Stomach (tissue), 19 donors: ENCODE measurements at places on chromosomes 16 and 17. TPM values are rescaled to one million over a fixed set of nuclear protein-coding genes. Genes with fewer than 3 reads are reported as not detected.

The AATK gene
- total RNA-seq, result 31.7 TPM

The AIPL1 gene
- not detected for total RNA-seq

The SLC9A5 gene
- total RNA-seq, result not detected

The SLC52A1 gene
- total RNA-seq, result not detected

GRCh38 chr17:40607641-40608040 is 40.0 kb downstream of the SMARCE1 start:
- no peak overlapping the region for H3K4me3 ChIP-seq
- no peak overlapping the region for H3K27ac ChIP-seq
- no peaks in the 10 kb centered on the region for H3K27me3 ChIP-seq

DNA sequence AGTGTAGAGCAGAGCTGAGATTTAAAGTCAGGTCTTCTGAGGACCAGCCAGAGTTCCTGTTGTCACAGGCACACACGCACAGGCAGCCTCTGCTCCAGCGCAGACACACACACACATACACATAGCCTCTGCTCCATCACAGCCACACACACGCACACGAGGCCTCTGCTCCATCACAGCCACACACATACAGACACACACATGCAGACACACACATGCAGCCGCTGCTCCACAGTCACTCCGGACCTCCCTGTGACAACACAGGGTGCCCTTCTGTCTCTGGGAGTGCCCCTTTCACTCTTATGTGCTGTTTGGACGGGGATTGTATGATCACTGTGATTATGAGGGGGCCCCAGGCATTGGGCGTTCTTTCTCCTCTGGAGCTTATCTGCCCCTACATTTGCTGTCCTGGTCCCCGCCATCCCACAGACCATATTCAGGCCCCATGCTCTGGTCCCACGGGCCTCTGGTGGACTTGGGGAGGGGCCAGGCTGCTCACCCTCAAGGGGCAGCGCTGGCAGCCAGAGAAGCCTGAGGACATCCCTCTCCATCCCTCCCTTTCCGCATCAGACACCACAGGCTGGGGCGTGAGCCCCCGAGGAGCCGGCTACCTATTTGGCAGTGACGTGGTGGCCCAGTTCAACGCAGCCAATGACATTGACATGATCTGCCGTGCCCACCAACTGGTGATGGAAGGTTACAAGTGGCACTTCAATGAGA is 7.5 kb downstream of the TBX6 start:
- H3K4me1 ChIP-seq, result peaks cover 10% of the 10 kb centered on the region
- H3K27me3 ChIP-seq, result no peaks in the 10 kb centered on the region
- peaks cover 54% of the 10 kb centered on the region for H3K36me3 ChIP-seq
- H3K27ac ChIP-seq, result no peak overlapping the region
- H3K4me3 ChIP-seq, result no peak overlapping the region

- H3K36me3 ChIP-seq, result no peaks in the 10 kb centered on the region
- no peak for DNase-seq
- H3K27ac ChIP-seq, result no peak overlapping the region
- no peaks in the 10 kb centered on the region for H3K27me3 ChIP-seq
- H3K4me1 ChIP-seq, result peaks cover 5% of the 10 kb centered on the region
- H3K4me3 ChIP-seq, result no peak overlapping the region
Measured at GRCh38 chr17:15777717-15778116, 45.6 kb downstream of the TBC1D26 start.

GRCh38 chr16:62130101-62130500 is 93.9 kb upstream of the CDH8 start:
- H3K36me3 ChIP-seq, result no peaks in the 10 kb centered on the region
- no peak overlapping the region for H3K4me3 ChIP-seq
- no peaks in the 10 kb centered on the region for H3K4me1 ChIP-seq
- H3K27ac ChIP-seq, result no peak overlapping the region
- H3K27me3 ChIP-seq, result no peaks in the 10 kb centered on the region

DNA sequence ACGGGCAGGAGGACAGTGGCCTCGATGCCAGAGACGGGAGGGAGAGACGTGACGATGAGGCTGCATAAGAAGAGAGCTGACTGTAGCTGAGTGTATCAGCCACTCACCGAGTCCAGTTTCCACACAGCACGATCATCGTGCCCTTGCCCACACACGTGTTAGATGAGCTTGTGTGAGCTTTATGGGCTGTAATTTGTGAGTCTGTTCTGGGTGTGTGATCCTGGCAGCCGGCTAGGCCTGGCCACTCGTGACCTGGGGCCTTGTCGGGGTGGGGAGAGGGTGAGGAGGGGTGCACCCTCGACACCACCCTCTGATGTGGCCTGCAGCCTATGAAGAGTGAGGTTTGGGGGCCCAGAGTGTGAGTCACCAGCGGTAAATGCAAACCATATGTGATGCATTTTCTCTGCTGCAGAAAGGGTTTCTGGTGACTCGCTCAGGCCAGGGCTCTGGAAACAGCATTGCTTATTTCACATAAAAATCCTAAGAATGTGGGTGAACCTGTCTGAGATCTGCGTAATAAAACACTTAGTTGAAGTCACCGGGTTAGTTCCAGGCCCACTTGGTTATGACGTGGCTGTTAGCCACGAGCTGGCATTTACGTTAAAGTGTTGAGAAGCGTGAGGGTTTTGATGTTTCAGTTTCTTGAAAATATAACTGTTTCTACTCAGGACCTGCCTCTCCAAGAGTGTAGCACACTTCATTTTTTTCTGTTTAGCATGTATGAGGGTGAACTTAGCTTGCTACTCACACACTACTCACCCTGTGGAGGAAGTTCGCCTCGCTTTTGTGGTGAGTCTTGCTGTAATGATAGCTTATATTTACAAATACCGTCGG is 4.2 kb downstream of the METRNL start:
- H3K4me1 ChIP-seq, result peaks cover 82% of the 10 kb centered on the region
- H3K27ac ChIP-seq, result peak overlapping the region; percentile 86
- H3K27me3 ChIP-seq, result no peaks in the 10 kb centered on the region

DNA sequence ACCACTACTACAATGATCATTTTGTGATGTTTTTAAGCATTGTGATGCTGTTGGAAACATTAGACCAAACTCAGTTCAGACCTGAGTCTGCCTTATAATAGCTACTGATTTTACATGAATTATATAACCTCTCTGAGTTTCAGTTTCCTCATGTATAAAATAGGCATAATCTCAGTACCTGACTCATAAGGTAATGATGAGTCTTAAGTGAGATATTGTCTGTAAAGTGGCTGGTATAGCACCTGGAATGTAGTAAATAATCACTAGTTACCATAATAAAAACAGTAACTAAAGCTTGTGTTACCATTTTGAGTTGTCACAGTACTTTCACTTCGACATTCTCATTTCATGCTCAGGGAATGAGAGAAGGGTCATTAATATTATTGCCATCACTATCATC is 381.5 kb upstream of the SALL1 start:
- H3K4me1 ChIP-seq, result no peaks in the 10 kb centered on the region
- no peaks in the 10 kb centered on the region for H3K36me3 ChIP-seq
- H3K27me3 ChIP-seq, result no peaks in the 10 kb centered on the region
- no peak overlapping the region for H3K27ac ChIP-seq
- no peak overlapping the region for H3K4me3 ChIP-seq
- DNase-seq, result no peak

DNA sequence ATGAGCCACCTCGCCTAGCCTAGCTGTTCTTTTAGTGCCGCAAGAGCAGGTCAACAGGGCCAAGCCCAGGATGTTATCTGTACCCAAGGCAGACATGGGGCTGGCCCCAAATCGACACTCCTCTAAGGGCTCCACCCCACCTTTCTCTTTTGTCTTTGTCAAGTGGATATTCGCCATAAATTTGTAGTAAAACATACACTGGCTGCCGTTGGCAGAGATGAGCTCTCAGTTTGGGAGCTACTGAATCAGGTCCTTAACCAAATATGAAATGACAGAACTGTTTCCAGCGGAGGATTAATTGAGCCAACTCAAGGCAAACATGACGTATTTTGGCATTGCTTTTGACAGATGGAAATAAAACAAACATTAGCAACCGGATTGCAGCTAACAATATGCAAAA is 556.9 kb upstream of the CDH5 start:
- H3K27ac ChIP-seq, result no peak overlapping the region
- no peaks in the 10 kb centered on the region for H3K36me3 ChIP-seq
- DNase-seq, result no peak
- no peaks in the 10 kb centered on the region for H3K4me1 ChIP-seq
- no peak overlapping the region for H3K4me3 ChIP-seq

- H3K4me1 ChIP-seq, result peaks cover 12% of the 10 kb centered on the region
- H3K27ac ChIP-seq, result peak overlapping the region; percentile 82
- H3K4me3 ChIP-seq, result peak overlapping the region; percentile 43
- no peaks in the 10 kb centered on the region for H3K36me3 ChIP-seq
Measured at GRCh38 chr17:39951924-39952679, 10.7 kb upstream of the GSDMA start.

DNA sequence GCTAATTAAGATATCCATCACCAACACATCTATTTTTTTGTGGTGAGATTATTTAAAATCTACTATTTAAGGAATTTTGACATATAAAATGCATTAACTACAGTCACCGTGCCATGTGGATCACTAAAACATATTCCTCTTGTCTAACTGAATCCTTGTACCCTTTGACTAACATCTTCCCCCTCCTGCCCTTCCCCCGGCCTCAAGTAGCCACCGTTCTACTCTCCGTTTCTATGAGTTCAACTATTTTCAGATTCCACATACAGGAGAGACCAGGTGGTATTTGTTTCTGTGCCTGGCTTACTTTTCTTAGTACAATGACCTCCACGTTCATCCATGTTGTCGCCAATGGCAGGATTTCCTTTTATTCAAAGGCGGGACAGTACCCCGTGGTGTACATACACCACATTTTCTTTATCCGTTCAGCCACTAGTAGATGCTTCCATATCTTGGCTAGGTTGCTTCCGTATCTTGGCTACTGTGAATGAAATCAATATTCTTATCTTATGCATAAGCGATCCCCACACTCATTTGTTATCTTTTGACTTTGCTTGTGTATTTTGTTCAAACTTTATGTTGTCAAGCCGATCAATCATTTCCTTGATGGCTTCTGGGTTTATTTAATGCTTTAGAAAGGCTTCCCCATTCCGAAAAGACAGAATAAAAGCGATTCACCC is 134.7 kb downstream of the KCNJ12 start:
- peaks cover 13% of the 10 kb centered on the region for H3K27me3 ChIP-seq
- H3K4me1 ChIP-seq, result peaks cover 24% of the 10 kb centered on the region
- H3K27ac ChIP-seq, result peak overlapping the region; percentile 22
- DNase-seq, result peak; percentile 36
- H3K36me3 ChIP-seq, result no peaks in the 10 kb centered on the region

DNA sequence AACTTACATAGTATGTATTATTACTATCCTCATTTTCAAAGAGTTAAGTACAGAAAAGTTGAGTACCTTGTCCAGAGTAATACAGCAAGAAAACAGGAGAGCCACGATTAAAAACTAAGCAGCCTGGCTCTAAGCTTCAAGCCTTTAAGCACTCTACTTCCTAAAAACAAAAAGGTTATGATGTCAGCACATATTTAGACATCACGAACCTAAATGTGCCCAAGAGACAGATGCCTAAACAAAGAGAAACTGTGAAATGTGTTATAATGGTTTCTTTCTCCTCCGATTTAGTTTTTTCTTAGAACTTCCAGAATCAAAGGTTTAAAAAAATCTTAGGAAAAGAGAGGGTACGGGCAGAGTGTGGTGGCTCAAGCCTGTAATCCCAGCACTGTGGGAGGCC is 151.0 kb downstream of the VPS53 start:
- H3K36me3 ChIP-seq, result peaks cover 24% of the 10 kb centered on the region
- DNase-seq, result no peak
- no peak overlapping the region for H3K4me3 ChIP-seq
- H3K4me1 ChIP-seq, result no peaks in the 10 kb centered on the region
